Hepatic stellate cell (primary cell): ENCODE measurements at places on chromosomes 6 and 20.

DNA sequence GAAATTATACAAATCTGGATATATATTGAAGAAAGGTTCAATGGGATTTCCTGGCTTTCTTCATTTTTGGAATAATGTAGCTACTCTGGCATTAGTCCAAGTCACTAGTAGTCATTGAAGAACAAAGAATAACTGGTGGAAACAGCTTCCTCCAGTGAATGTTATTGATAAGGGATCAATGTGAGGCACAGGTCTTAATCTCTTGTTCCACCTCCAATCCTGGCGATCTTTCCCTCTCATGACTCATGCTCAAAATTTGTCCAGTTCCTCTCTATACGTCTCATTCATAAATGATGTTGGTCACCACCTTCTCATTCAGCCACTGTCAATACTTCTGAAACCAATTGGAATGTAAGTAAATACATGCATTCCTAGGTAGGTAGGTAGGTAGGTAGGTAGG lies 185.0 kb upstream of the BMP2 start:
- no peak for DNase-seq

GRCh38 chr6:29793036-29793356 lies 34.6 kb upstream of the HLA-G start:
- peak; percentile 14 for DNase-seq

DNA sequence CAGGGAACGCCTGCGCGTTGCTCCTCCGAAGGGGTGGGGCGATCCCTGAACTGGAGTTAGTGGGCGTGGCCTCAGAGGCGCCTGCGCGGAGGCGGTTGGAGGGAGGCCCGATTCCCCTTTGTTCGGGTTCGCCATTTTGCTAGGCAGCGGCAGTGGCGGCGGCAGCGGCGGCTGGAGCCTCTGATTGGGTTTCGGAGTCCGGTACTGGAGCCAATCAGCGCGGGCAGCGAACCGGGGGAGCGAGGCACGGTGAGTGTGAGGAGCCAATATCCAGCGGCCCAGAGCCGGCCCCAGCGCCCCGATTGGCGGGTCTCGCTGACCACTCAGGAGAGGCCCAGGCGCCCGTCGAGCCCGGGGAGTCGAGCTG lies at the start of gene NFYA:
NFYA (plus strand) TSS at position 139 of the 367 bp plus-strand sequence. CDS start 6,116 bp downstream, outside the sequence.
- DNase-seq = peak; percentile 98

DNA sequence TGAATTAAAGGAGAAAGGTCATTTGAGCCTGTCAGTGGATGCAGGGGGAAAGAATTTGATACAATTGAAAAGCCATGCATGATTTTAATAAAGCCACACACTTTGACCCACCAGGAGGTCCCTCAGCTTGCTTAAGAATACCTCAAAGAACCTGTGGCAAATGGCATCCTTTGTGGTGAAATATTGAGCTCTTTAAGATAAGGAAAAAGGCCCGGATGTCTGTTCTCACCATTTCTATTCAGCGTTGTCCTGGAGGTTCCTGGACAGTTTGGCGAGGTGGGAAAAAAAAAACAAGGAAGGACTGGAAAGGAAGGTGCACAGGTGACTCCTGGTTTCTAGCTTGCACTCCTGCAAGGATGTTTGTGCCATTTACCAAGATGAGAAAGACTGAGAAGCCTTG lies 91.0 kb downstream of the TOX2 start:
- DNase-seq = no peak

DNA sequence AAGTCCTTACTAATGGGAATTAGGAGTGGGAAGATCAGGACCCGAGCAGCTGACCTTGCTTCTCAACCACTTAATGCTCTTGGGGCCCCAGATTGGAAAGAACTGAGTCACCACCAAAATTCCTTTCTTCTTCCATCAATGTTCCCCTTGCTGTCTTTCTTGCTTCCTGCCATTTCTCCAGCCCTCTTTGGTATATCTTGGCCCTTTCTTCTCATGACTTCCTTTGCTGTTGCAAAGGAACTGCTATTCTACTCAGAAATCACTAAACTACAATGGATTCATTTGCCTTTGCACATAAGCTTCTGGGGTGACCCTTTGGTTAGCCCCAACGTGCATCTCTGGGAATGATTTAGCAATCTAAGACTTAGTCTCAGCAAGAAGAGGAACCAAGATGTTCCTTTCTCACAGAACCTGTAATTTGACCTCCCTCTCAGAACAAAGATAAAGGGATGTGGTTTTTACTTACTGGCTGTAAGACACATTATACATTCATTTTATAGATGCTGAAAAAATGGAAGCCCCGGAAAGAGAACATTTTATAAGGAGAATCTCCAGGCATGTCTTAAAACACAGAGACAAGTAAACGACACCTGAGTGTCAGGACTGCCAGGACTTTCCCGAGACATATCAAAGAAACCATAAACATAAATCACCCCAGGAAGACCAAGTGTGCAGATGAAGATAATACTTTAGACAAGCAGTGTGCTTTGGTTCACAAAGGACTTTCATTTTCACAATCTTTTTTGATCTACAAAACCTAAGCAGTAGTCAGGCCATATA lies 99.0 kb upstream of the TNFAIP3 start:
- DNase-seq = no peak

GRCh38 chr6:22151892-22152291 lies 144.9 kb downstream of the PRL start:
- no peak for DNase-seq

- DNase-seq = no peak
Observed at GRCh38 chr6:43705996-43706395, 18.4 kb upstream of the MRPS18A start.

- no peak for DNase-seq
Observed at GRCh38 chr6:46218457-46218856, 47.7 kb upstream of the ENPP5 start.
